ENCODE measurements at places on chromosomes 12 and 14.

- peak; percentile 96 for DNase-seq
Observed at GRCh38 chr14:34713681-34714319, 593 bp downstream of the CFL2 start.

GRCh38 chr14:87678624-87679023 lies 314.4 kb downstream of the GALC start:
- DNase-seq, result no peak

DNA sequence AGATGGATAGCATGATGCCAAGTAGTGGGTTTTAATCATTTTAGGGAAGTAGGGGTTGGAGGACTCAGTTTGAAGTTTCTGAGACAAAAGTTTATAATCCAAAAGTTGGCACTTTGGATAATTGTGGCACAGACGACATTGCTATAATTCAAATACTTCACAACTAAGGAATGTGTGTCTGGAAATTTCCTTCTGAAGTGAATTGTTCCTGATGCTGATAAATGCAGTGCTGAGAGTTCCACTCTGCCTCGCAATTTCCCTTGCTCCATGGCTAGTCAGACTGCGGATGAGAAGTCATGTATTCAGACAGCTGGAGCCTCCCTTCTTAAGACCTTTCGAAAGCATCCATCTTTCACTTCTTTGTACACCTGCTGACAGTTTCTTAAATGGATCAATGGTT lies 393.3 kb upstream of the PRICKLE1 start:
- DNase-seq, result no peak

- peak; percentile 73 for DNase-seq
Observed at GRCh38 chr14:49621114-49621881, 699 bp downstream of the MGAT2 start.

DNA sequence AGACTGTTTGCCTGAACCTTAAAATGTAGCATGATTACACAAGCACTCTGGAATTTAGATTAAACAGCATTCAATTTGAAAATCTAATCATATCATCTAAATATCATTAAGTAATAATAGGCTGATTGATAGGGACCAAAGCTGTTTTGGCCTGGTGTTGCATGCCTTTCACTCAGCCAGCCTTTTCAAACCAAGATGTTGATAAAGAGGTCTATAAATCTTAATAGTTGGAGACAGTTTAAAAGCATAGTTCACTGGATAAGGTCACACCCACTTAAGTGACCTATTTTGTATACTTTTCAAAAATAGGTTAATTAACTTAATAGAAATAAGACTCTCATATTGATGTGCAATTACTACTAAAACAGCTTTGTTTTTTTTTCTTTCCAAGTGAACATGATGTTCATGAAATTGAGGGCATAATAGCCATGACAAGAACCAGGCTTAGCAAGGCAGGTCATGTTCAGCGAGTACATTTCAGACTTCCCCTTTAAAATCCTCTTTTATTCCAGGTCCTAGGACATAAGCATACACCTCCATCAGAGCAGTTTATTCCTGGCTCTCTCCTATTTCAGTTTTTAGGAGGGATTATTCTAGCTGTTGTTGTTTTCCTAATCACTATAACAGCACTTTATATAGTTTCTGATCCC lies 349.0 kb downstream of the RAD51B start:
- DNase-seq, result no peak

DNA sequence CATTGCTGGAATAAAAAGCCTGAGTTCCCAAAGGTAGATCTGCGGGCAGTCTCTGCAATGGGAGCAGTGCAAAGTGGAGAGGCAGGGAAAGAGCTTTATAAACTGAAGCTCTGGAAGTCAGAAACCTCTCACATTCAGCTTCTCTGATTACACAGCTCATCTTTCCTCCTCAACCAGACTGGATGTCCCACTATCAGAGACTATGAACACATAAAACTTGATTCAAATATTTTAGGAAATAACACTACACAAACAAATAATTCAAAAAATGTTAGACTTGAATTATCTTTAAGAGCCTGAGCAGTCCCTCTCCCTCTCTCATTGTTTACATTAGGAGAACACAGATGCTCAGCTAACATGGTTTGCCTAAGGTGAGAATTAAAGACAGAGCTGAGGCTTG lies 72.9 kb downstream of the DENND5B start:
- DNase-seq, result peak; percentile 33

Data from fibroblast of skin of back (primary cell).